ENCODE measurements at places on chromosomes 5 and 9.

GRCh38 chr9:107358986-107359385, 75.9 kb downstream of the RAD23B start:
- no peak for DNase-seq

DNA sequence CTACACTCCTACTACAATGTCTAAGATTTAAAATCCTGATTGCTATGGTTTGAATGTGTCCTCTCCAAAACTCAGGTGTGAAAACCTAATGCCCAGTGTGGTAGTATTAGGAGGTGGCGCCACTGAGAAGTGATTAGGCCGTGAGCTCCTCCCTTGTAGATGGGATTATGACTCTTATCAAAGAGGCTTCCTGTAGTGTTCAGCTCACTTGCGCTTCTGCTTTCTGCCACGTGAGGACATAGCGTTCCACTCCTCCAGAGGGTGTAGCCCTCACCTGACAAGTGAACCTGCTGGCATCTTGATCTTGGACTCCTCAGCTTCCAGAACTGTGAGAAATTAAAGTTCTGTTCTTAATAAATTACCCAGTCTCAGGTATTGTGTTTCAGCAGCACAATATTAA, 33.0 kb upstream of the WHRN start:
- DNase-seq, result no peak

GRCh38 chr9:95864852-95865580, 10.5 kb upstream of the ERCC6L2 start:
- DNase-seq, result no peak

- no peak for DNase-seq
Observed at GRCh38 chr5:144361406-144361805, 190.7 kb downstream of the KCTD16 start.

DNA sequence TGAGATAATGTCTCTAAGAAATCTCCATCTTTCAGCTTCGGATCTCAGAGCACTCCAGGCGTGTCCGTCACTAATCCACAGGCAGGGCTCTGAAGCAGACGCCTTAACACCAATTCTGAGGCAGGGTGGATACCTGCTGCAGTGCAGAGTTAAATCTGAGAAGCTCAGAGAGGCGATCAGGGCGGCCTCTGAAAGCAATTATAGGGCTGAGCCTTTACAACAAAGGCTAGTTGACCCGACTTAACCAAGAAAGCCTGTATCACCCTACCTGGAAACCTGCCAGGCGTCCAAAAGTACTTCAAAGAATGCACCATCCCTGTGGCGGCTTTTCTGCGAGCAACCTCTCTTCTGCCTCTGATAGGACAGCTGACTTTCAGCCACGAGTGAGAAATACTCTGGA, 134.8 kb upstream of the MSX2 start:
- DNase-seq, result no peak

GRCh38 chr9:130313103-130313858, 47.7 kb downstream of the HMCN2 start:
- DNase-seq, result no peak

DNA sequence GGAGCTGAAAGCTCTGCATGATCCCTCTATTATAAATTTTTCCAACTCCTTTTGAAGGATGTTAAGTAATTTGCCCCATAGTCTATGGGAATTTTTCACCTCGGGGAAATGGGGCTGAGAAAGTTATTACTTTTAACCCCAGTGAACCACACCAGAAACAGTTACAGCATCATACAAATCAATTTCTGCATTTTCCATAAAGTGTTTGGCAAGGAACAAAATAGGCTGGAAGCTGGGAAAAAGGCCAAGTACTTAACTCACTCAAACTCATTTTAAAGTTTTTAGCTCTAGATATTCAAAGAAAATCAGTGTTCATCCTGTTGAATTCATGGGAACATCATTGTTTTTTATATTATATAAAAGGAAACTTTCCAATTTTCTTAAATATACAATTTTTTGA, 160.9 kb downstream of the SH3GL2 start:
- no peak for DNase-seq

DNA sequence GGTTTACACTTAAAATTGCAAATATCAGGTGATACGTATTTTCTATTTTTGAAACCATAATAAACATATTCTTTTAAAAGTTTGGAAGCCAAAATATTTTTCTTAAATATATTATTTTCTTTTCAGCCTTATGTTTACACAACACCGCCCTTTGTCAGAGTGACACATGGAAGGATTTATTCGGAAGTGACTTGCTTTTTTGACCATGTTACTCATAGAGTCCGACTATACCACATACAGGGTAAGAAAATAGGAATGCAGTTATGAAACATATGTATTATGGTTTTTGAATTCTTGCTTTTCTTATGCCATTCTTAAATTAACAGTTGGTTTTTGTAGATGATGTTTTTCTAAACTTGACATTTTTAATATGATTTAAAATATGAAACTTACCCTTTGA, 133.9 kb downstream of the MAN2A1 start:
- no peak for DNase-seq

GRCh38 chr9:23774266-23774665, 51.8 kb downstream of the ELAVL2 start:
- no peak for DNase-seq

- no peak for DNase-seq
Observed at GRCh38 chr9:70701163-70701562, 286.7 kb upstream of the KLF9 start.

DNA sequence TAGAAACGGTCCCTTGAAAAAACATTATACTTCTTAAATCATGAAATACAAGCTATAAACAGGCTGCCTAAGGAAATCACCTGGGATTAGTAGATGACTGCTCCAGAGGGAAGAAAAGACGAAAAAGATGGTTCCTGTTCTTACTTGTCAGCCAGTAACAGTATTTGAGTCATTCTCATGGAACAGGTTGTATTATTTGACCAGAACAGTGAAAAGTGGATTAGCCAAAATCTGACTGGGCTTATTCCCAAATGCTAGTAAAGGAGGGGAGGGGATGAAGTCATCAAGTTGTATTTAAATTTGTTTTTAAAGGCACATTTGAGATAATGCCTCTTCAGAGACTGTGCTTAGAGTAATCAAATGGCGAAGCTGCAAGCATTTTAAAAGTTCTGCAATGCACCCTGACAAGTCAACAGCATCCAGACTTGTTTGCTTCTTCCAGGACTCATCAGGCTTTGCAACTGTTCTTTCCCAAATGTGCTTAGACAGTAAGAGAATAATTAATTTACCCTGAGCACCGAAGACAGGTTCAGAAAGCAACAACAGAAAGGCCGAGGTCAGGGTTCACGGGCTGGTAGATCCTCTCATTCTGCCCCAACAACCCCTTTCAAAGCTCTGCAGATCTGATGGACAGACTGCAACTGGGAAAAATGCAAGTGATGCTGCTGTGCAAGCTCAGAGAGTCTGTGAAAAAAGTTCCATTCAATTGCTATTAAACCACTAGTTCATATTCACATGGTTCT, 800.6 kb downstream of the KCTD16 start:
- no peak for DNase-seq

GRCh38 chr9:6712041-6712440, 45.7 kb upstream of the KDM4C start:
- DNase-seq, result no peak

DNA sequence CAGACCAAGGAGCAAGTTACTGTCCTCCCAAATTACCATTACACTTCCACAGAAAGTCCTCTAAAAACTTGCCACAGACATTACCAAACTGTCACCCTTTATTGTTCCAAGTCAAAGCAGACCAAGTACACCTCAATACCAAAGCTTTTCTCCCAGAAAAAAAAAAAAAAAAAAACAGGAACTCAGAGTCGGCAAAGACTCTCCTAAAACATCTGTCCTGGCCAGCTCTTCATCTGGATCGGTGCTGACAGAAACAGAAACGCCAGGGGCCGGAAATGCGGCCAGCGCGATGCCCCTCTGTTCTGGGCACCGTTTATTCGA, 718 bp downstream of the DEPDC1B start:
- no peak for DNase-seq

DNA sequence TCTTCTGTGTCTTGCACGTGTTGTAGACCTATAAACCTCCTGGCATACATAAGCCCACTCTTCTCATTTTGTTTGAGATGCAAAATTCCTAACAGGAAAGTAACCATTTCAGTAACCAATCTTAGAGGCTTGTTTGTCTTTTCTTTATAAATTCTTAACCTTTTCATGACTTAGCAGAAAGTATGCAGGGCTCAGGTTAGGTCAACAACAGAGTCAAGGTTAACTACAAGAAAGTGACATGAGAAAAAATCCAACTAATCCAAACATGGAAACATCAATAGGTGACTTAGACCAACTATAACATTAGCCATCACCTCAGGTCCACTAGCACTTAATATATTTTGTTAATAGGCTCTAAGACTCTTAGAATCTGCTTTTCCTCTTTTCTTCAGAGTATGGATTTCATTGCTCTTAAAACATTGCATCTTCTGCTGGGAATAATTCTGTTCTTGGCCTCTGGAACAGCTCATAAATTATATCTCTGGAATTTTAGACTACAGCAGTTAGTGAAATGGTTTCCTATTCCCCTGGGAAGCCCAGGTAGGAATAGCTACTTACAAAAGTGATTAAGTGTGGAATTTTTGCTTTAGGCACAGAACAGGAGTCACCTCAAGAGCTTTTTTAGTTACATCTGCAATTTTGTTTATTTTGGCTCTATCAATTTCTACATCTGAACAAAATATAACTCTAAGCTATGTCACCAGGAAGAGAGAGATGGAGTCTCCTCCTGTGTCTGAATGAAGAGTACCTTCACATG, 155.3 kb upstream of the ANKRD55 start:
- no peak for DNase-seq

- no peak for DNase-seq
Observed at GRCh38 chr5:23820765-23821471, 313.5 kb downstream of the PRDM9 start.

GRCh38 chr9:108047264-108047663, 557.7 kb upstream of the KLF4 start:
- DNase-seq, result no peak

GRCh38 chr5:144191998-144192397, 21.3 kb downstream of the KCTD16 start:
- DNase-seq, result no peak

GRCh38 chr9:135905380-135906258, 1.7 kb downstream of the CAMSAP1 start:
- no peak for DNase-seq
